NCI-H460 (cell line): ENCODE measurements at places on chromosomes 12 and 14.

DNA sequence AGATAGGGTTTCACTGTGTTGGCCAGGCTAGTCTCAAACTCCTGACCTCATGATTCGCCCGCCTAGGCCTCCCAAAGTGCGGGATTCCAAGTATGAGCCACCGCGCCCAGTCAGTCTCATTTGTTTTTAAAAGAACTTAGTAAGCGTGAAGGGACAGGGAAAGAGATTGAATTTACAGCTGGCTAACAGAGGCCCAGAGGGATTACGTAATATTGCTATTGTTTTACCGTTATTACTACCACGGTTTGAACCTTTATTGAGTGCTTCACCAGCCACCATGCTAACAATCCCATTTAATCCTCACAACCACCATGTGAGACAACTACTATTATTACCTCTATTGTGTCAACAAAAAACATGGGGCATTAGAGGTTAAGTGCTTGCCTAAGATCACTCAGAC is 26.7 kb upstream of the BLTP3B start:
- DNase-seq: no peak

DNA sequence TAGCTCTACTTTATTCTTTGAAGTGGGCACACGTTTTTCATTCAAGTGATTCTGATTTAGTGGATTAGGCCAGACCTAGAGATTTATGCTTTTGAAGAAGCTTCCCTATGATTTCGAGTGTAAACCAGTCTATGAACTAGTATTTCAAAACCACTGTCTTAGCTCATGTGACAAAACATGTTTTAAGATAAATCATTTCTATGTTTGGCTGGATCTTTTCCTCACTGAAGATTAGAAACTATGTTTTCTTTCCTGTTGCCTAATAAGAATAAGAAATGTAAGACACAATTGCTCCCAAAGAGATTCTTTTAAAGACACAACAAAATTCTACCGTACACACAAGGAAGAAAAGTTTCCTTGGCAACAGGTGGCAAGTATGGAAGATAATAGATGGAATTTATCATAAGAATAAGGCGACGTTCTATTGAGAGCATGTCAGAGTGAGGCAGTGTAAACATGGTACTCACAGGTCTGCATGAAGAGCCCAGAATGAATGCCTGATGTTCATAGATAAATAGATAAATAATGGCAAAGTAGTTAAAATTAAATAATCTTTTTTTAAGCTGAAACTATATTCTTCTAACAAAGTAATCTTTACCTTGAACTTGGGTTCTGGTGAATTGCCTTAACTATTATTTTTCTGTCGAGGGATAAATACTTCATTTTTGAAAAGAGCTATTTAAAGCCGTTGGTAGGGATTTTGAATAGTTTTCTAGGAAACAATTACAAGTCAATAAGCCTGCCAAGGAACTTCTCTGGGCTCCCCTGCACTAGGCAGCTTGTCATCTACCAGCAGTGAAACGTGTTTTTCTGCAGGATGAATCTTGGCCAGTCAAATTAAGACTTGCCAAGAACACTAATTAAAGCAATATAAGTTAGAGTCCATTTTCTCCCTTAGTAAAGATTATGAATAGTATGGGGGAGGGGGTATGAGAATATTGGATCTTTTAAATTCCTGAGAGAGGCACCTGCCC is 34.1 kb upstream of the C12orf75 start:
- DNase-seq: no peak

- DNase-seq: no peak
Observed at GRCh38 chr12:15545334-15545733, 223.0 kb downstream of the PTPRO start.

- DNase-seq: no peak
Observed at GRCh38 chr14:22564463-22564862, 24.6 kb downstream of the DAD1 start.

DNA sequence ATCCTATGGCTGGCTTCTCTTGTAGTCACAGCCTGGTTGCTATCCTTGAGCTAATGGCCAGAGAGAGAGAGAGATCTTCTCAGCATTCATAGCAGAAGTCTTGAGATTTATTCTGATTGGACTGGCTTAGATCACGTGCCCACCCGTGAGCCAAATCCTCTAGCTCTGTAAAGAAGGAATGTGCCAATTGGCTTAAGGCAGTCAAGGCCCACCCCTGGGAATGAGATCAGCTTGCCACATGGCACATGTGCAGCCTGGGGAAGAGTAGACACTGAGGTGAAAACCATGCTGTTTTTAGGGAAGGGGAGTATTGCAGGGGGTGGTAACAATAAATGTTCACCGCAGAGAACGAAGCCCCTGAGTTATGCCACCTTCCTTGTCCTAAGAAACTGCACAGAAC is 36.3 kb downstream of the PLEKHG7 start:
- no peak for DNase-seq

DNA sequence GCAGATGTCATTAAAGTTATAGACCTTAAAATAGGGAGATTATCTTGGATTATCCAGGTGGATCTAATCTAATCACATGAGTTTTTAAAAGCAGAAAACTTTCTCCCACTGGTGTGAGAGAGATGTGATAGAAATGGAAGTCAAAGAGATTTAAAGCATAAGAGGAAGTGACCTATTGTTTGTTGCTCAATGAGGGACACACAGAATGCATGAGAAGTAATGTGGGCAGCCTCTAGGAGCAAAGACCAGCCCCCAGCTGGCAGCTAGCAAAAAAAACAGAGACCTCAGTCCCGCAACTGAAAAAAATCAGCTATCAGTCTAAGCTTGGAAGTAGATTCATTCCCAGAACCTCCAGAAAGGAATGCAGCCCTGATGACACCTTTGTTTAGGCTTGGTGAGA is 24.6 kb upstream of the ANP32D start:
- DNase-seq: no peak

DNA sequence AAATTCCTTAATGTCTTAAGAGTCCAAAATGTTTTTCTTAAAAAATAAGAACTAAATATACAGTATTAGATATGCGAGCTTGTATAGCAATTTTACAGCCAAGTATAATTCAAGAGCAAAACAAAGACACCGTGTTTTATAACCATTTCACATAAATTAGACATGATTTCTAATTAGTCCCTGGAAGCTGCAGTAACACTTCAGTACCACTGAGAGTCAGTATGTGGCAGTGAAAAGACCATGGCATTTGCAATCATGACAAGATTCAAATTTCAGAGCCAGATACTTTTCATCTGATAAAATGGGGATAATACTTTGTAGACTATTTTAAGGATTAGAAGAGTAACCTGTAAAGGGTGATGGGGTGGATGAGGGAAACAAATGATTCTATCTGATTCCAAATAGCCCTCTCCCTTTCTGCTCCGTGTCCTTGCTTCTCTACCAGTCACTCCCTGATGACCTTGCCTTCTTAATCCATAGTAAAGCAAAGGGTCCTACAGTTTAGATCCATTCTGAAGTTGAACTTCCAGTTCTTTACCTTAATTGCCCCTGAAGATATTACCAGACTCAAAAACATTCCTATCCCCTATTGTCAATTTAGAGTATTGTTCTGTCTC is 145.4 kb upstream of the ABCD2 start:
- no peak for DNase-seq

- peak; percentile 60 for DNase-seq
Observed at GRCh38 chr12:109393437-109394345, 46.0 kb downstream of the MYO1H start.

DNA sequence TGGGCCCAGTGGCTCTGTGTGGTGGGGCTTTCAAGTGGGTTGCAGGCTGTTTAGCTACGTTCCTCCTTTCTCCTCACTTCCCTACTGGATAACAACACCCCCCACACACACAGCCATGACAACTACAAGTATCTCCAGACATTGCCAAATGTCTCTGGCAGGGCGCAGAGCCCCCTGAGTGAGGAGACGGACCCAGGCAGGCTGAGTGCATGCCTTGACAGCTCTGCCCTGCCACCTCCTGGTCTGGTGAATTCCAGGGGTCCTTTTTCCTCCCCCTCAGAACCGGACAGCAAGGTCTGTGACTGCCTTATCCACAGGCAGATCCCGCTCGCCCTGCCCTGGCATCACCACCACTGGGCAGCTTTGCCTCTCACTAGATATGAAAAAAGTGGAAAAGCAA is 276.5 kb downstream of the TMEM132C start:
- DNase-seq: no peak

- no peak for DNase-seq
Observed at GRCh38 chr14:21055432-21056117, 2.0 kb upstream of the RNASE8 start.

DNA sequence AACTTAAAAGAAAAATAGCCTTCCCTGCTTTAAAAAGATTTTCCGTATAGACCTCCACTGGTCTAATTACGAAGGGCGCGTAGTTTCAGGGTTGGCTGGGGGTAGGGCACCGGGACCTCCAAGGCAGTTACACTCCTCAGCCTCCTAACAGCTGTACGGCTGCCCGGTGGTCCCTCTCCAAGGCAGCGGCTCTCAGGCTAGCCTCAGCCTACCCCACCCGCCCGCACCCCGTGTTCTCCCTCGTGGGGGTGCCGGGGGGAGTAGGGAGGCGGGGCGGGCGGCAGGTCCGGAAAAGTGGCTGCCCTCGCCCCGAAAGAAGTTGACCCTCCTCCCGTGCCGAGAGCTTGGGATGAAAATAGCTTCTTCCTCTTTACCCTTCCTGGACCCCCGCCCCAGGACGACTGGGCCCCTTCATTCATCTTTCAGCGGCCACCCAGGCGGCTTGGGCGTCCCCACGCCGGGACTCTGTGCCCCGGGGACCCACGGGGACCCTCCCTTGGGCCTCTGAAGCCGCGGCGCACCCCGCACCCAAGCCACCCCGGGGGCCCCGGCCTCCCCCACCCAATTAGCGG is 991 bp upstream of the RCOR1 start:
- no peak for DNase-seq

- no peak for DNase-seq
Observed at GRCh38 chr14:31781578-31781977, 220.4 kb downstream of the NUBPL start.

DNA sequence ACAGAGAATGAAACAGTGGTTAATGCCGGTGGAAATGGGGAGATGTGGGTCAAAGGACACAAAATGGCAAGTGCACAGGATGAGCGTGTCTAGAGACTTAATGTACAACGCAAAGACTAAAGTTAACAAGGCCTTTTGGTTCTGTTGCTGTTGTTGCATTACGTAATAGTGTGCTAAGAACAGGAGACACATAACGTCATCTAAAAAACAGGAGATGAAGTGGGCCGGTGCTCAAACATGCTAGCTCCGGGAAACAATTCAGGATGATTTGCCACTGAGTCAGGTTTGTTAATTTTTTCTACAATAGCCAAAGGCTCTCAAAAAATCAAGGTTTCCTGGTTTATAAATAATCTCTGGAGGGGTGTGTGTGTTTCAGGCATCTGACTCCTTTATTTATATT is 55.5 kb downstream of the ETV6 start:
- DNase-seq: no peak

DNA sequence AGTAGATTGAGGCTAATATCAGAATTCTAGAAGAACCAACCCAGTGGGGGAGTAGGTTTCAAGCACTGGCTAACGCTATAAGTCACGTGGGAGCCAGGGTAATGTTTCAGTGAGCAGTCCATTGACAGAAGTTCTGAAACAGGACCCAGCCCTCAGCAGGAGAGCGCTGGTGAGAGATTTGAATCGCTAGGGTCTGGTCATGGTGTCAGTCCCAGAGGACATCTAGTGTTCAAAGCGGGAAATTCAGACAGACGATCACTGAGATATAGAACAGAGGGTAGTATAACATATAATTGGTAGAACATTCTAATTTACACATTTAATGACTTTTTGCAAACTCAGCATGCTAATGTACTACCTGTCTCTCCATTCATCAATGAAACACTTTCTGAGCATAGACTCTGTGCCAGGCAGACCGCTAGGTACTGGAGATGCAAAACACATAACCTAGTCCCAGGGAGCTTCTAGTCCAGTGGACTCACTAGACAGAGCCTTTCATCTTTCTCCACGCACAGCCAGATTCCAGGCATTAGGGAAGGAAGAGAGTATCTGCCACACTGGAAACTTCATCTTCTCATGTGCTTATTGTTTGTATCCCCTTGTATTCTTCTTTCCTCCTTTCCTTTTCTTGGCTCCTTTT is 35.4 kb upstream of the RNASE3 start:
- peak; percentile 73 for DNase-seq

DNA sequence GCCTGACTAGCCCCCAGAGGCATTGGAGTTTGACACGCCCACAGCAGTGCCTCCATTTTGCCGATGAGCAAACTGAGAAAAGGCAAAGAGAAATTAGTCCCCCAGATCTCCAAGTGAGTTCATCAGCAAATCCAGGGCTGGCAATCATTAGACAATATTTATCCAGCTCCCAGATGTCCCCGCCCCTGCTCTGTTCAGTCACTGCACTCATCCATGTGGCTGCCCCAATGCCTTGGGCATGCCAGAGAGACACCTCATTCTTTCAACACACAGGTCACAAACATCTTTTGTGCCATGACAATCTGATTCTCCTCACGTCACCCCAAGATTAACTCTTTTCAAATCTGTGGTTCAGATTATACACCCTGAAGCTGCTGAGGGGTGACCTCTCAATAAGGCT is 43.5 kb downstream of the DPF3 start:
- no peak for DNase-seq

- DNase-seq: no peak
Observed at GRCh38 chr12:97275256-97275655, 187.3 kb upstream of the RMST start.

DNA sequence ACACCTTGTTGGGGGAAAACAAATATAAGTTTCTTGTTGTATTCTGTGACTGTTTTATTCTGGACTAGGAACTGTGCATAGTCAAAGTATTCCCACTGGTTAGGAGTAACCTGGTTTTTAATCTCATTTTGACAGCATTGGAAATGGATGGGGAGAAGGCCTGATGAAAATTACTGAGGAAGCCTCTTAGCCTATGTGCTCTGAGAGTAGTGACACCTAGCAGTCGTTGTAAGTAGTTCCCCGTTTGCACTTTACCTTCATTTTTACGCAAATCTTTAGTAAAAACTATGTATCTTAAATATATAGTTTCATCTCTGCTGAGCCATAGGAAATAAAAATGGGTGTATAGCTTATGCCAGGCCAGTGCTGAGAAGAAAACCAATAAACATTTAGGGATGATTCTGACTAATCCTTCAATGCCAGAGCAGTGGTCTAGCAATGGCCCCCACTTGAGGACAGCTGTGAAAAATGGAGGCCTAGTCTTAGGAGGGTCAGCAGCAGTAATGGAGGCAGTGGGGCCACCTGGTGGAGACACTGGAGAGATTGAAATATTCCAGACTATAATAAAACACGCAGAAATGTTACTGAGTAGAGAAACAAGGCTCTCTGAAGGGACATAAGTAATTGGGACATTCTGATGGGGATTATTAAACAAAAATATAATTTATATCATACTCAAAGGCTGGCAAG is 133.2 kb upstream of the NOVA1 start:
- DNase-seq: peak; percentile 30

- no peak for DNase-seq
Observed at GRCh38 chr12:91460469-91460868, 277.9 kb upstream of the DCN start.
